Hair follicle dermal papilla cell (primary cell): ENCODE measurements at places on chromosomes 5 and 9. TPM values are rescaled to one million over a fixed set of nuclear protein-coding genes. Genes with fewer than 3 reads are reported as not detected.

The XPA gene
- total RNA-seq = 5.8 and 7.3 TPM in 2 replicates

The SREK1 gene
- 79.4 and 122 TPM in 2 replicates for total RNA-seq

The HAVCR1 gene
- not detected in 2 replicates for total RNA-seq

The ANGPTL2 gene
- 93.9 and 100 TPM in 2 replicates for total RNA-seq

The GNPDA1 gene
- 66.2 and 75.7 TPM in 2 replicates for total RNA-seq

The PCDHB5 gene
- total RNA-seq = 1.1 and 1.2 TPM in 2 replicates

The CD72 gene
- 0.73 and 1.1 TPM in 2 replicates for total RNA-seq

The TNFSF15 gene
- total RNA-seq = 0.24 and 0.32 TPM in 2 replicates

The CCL19 gene
- not detected in 2 replicates for total RNA-seq

The CFAP77 gene
- total RNA-seq = not detected in 2 replicates

The GTF2H2 gene
- 18.1 and 38.0 TPM in 2 replicates for total RNA-seq
